ENCODE measurements at places on chromosomes 1 and 21.

- DNase-seq: no peak
These were observed 685 bp upstream of the RIPPLY3 start for GRCh38 chr21:37005548-37006485.

GRCh38 chr1:221268295-221268694, 389.1 kb downstream of the HLX start:
- DNase-seq: no peak

DNA sequence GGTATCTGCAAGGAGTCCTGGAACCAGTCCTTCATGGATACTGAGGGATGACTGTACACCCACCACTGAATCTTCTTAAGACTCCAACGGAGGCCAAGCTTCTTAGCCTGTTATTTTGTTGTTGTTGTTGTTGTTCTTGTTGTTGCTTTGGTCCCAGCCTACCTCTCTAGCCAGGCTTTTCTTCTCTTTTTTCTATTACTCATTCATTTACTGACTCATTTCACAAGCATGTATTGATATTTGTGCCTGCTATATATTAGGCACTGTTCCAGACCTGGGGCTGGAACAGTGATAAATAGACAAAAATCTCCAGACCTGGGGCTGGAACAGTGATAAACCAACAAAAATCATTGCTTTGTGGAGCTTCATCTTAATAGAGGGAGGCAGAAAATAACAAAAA, 20.4 kb downstream of the CENPF start:
- DNase-seq: no peak

DNA sequence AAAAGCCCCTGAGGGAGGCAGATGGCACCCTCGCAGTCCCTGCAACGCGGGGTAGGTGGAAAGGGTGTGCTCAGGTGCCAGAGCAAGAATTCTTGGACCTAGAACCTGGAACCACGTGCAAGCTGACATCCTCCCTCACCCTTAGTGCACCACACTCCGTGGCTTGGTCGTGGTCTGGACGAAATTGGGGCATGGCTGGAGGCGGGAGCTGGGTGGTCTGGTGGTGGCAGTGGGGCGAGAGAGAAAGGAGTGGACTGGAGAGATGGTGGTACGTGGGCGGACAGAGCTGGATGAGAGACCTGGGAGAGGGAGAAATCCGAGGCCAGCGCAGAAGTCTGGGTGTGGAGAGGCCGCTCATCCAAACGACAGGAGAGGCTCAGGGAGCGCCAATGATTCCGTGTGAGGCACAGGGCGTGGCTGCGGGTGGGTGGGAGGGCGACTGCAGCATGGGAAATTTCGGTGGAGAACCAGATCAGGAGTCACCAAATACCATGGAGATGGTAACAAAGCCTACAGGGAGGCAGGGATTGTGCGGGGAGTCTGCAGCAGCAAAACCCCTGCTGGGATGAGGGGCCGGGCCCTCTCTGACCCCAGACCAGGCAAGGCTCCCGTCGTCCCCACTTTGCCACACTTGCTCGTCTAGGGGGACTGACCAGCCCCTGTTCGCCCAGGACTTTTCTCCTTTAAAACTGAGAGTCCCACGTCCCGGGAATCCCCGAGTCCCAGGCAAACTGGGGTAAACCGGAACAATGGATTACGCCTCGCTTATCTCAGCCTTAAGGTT, 31.9 kb downstream of the CDCP2 start:
- DNase-seq: no peak

DNA sequence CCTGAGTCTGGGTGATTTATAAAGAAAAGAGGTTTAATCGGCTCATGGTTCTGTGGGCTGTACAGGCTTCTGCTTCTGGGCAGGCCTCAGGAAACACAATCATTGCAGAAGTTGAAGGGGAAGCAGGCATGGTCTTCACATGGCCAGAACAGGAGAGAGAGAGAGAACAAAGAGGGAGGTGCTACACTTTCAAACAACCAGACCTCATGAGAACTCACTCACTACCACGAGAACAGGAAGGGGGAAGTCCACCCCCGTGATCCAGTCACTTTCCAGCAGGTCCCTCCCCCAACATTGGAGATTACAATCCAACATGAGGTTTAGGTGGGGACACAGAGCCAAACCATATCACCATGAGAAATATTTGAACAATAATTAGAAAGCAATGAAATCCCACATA, 222.9 kb downstream of the FAM72C start:
- no peak for DNase-seq

- DNase-seq: no peak
These were observed 481 bp downstream of the CCDC163 start for GRCh38 chr1:45499415-45499769.

DNA sequence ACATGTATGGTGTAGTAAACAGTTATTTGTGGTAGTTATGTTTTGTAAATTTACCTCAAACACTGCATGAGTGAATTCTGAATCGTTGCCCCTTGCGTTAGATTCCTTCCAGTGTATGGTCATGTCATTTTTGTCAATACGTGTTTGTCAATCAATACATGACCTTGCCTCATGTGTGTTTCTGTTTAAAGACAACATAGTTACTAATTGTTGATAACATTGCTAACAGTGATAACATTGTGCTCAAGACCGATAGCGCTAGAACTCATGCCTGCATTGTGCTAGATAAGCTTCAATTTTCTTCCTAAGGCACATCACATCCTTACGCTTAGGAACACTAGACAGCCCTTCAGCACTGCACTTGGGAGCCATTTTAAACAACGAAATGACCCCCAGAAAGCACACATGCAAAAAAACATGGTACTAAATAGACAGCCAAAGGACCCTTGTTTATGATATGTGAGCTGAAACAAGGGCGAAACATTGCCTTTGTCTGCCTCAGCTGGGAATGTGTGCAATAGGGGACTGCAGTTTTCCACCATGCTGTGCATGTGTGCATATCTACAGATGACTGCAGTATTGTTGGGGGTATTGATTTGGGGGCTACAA, 37.3 kb downstream of the MRPS6 start:
- no peak for DNase-seq

DNA sequence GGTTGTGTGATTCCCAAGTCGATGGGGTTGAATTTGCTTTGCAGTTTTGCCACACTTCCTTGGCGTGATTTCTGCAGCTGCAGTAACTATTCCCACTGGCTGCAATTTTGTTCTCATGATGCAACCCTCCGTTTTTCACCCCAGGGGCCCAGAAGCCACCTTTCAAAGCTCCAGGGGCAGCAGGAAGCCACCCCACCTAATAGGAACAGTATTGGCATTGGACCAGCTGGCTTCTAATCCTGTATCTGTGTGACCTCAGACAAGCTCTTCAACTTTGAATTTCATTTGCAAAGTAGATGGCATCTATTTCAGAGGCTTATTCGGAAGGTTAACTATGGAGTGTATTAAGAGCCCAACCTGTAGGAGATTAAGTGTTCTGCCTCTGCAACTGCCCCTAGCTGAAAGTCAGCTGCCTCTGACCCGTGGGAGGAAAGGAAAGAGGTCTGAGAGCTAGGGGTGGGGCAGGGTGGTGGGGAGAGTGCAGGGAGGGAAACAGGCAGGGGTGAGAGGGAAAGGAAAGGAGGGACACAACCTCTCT, 12.6 kb downstream of the C1orf115 start:
- DNase-seq: no peak

GRCh38 chr1:84236256-84236655, 65.3 kb upstream of the SAMD13 start:
- DNase-seq: no peak

- no peak for DNase-seq
These were observed 46.5 kb downstream of the TRAPPC10 start for GRCh38 chr21:44058652-44058964.

- DNase-seq: no peak
These were observed 122.3 kb downstream of the GRIK1 start for GRCh38 chr21:29817450-29817849.

DNA sequence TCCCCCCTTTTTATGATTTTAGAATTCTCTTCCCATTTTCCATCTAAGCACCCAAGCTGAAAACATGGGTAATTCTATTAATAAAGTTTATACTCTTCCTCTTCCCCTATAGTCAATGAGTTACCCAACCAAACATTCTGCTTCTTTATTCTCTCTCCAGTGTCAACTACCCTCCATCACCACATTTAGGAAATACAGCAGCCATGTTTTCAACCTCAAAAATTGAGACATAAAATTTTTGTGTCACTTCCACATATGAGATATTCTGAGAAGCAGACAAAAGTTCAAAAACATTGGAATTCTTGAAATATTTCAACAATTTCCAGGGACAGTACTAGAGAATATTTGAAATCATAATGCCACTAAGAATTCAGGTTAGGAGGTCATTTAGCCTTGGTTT, 64.8 kb upstream of the ATP1A1 start:
- no peak for DNase-seq

DNA sequence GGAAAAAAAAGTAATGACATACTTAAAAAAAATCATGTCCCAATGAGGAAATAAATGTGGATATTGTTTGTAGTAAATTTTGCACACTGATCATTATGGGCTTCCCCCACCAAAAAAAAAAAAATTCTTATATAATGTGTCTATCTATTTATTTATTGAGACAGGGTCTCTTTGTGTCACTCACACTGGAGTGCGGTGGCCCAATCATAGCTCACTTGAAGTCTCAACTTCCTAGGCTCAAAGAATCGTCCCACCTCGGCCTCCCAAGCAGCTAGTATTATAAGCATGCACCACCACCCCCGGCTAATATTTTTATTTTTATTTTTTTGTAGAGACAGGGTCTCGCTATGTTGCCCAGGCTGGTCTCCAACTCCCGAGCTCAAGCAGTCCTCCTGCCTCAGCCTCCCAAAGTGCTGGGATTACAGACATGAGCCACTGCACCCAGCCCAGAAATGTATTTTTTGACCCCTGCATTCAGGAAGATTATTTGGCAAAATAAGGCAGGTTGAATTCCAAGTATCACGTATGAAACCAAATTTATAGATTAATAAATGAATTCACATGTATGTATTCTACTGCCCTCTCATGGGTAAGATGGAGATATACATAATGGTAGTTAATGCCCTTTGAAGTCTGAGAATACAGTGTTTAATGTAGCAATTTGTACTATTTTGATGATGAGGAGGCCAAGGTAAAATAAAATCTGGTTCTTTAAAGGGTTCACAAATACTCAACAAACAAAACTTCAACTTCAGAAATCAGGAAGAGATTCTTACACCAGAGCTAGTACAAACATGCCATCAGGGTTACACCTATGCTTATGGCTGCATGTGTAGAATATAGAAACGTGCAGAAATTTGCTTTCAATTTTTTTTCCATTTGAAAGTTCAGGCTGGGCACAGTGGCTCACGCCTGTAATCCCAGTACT, 1.4 kb upstream of the DENND2C start:
- no peak for DNase-seq

GRCh38 chr1:229370601-229371021, 27.8 kb upstream of the CCSAP start:
- DNase-seq: no peak

DNA sequence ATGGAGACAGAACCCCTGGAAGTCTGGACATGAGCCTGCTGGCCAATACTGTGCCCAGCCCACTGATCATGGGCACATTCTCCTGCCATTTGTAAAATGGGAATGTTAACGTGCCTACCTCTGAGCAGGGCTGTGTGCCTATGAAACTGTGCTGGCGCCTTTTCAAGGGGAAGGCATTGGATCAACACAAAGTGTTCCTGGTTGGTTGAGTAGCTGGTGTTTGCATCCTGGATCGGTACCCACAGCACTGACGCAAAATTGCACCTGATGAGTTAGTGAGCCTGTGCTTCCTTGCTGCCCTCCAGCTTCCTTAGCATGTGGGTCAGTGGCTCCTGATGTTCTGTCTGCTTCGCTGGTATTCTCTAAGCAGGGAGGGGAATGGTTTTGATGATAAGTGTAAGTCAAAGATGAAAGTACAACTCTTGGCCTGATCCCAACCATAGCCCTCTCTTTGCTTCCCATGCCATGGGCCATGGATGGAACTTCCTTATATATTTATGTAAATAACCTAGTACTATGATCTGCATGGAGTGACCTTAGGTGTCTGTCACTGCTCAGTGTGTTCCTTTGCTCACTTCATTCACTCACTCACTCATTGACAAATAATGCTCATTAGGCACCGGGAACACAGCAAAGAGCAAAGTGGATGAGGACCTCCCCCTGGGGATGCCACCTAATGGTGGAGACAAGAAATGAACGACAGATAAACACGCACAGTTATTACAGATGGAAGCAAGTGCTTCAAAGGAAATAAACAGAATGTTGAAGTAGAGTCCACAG, 22.7 kb downstream of the MAB21L3 start:
- DNase-seq: no peak

- no peak for DNase-seq
These were observed 139.6 kb upstream of the WNT4 start for GRCh38 chr1:22282364-22282995.

GRCh38 chr1:178726545-178726944, 1.5 kb downstream of the RALGPS2 start:
- no peak for DNase-seq

GRCh38 chr21:16211339-16212303, 481.8 kb downstream of the USP25 start:
- no peak for DNase-seq

- DNase-seq: no peak
These were observed 54.7 kb downstream of the LACTBL1 start for GRCh38 chr1:22917989-22918388.

DNA sequence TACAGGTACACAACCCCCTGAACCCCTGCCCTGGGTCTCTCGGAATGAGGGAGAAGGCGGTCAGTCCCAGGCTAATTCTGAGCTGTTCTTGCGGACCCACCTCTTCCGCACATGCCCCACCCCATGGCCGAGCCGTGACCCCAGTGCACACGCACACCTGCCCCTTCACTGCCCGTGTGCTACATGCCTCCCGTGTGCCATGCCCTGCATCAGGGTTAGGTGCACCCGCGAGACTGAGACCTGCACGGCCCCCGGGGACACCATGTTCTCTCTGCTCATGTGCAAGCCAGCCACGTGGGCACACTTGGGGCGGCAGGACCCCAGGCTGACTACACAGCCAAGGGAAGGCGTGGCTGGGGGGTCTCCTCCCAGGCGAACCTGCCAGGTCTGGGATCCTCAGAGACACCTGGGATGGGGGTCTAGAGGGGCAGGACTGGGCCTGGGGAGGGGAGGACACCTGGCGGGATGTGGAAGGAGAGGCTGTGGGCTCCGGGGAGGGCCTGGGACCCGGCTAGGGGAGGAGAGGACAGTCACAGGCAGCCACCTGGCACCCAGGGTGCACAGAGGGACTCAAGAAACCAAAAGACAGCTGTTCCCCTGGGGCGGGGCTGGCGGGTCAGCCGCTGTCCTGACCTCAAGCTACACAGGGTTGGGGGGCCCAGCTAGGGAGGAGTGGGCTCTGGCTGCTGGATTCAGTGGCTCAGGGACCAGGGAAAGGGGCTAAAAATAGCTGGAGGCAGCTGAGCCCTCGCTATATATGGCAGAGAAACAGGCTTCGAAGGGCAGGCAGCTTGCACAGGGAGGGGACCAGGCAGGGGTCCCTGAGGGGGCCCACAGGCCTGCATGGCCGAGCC, 133.4 kb downstream of the CASZ1 start:
- DNase-seq: no peak
